ENCODE measurements at places on chromosomes 11 and 22. TPM values are rescaled to one million over a fixed set of nuclear protein-coding genes. Genes with fewer than 3 reads are reported as not detected.
A peak's percentile ranks its signal among the peaks of the same experiment; 100 is the strongest.

- H3K27ac ChIP-seq, result no peak overlapping the region
- H3K4me3 ChIP-seq, result no peak overlapping the region
- no peaks in the 10 kb centered on the region for H3K27me3 ChIP-seq
- H3K4me1 ChIP-seq, result no peaks in the 10 kb centered on the region
- no peaks in the 10 kb centered on the region for H3K36me3 ChIP-seq
- DNase-seq, result no peak
Observed at GRCh38 chr11:76007166-76007565, 192.2 kb downstream of the UVRAG start.

DNA sequence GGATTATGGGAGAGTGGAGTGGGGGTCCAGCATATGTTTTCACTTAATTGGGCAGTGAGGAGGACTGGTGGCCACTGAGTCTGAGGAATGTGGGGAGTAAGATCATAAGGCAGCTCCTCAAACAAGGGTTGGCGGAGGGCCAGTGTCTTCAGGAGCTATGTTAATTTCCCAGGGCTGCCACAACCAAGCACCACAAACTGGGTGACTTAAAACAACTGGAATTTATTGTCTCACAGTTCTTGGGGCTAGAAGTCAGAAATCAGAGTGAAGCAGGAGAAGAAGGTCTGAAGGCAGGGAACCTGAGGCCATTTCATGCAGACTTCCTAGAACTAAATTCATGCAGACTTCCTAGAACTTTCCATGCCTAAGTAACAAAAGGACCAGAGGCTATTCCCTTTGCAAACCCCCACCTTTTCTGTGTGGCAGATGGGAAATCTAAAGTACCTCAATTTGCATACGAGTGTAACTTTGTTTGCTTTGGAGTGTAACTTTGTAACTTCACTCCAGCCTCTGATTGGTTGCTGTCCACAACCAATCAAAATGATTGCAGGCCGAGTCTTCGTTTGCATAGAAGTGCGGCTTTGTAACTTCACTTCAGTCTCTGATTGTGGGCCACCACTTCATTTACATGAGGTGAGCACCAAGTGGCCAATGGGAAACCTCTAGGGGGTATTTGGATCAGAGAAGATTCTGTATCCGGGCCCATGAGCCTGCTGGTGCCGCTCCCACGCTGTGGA is 50.5 kb upstream of the ZBED5 start:
- no peak overlapping the region for H3K27ac ChIP-seq
- H3K27me3 ChIP-seq, result no peaks in the 10 kb centered on the region
- H3K36me3 ChIP-seq, result no peaks in the 10 kb centered on the region
- H3K4me1 ChIP-seq, result no peaks in the 10 kb centered on the region
- no peak for DNase-seq

Gene KCNJ11
- total RNA-seq, result 0.40 TPM

DNA sequence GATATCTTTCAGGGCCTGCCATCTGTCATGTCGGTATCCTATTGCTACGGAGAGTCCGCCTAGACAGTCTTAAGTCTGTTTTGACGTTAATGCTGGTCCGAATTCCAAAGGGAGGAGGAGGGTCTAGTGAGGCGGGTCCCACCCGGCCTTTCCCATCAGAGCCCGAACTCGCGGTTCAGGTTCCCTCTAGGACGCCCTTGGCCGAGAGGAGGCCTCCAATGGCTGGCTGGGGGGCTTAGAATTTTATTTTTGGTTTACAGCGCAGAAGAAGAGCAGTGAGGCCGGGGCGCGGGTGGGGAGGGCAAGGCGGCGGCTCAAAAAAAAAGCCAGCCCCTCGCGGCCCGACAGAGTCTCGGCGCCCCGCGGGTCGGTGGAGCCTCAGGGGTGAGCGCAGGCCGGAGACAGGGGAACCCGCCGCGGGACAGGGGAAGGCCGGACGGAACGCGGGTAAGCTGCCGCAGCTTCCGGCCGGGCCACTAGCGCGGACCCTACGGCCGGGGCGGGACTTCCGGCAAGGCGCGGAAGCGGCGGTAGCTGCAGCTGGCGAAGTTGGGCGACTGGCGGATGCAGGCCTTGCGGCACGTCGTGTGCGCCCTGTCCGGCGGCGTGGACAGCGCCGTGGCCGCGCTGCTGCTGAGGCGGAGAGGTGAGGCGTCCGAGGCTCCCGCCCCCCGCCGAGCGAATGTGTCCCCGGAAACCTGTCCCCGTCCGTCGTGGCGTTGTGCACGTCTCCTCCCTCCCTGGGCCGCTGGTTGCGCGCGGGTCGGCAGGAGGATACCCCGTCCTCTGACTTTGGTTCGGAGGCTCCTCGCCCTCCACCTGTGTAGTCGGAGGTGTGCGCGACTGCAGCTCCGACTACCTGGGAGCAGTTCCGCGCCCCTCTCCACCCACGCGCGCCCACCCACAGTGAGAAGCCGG is at the start of gene TRMU:
TRMU (plus strand) TSS at position 514 of the 918 bp plus-strand sequence; CDS start at position 565, 51 bp downstream.
- peaks cover 2% of the 10 kb centered on the region for H3K4me1 ChIP-seq
- peak; percentile 81 for DNase-seq
- no peaks in the 10 kb centered on the region for H3K27me3 ChIP-seq
- H3K36me3 ChIP-seq, result no peaks in the 10 kb centered on the region

DNA sequence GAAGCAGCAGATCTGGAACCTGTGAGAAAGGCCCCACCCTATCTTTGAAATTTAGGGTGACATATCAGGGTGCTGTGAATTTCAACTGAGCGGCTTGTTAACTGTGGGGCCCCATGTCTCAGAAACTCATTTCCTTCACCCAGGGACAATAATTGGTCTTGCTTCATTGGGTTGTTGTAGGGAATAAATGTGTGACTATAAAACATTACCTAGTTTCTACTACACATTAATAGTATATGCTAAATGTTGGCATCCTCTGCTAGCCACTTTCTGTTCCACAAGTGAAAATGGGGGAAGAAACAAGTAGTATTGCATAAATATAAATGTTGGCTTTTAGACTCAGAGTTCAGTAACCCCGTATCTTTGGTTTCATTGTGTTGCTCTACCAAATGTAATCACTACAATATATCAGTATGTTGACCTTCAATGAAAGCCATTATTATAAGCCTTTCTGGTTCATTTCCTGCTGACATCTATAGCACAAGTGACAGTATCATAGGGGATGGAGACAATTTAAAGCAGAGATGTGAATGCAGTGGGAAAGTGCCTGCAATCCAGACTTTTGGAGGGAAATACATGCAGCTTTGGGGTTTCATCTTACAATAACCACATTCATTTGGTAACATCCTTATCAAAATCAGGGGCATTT is 905.5 kb upstream of the RAG2 start:
- H3K4me3 ChIP-seq, result no peak overlapping the region
- H3K27me3 ChIP-seq, result no peaks in the 10 kb centered on the region
- H3K27ac ChIP-seq, result no peak overlapping the region
- DNase-seq, result no peak
- H3K36me3 ChIP-seq, result no peaks in the 10 kb centered on the region

DNA sequence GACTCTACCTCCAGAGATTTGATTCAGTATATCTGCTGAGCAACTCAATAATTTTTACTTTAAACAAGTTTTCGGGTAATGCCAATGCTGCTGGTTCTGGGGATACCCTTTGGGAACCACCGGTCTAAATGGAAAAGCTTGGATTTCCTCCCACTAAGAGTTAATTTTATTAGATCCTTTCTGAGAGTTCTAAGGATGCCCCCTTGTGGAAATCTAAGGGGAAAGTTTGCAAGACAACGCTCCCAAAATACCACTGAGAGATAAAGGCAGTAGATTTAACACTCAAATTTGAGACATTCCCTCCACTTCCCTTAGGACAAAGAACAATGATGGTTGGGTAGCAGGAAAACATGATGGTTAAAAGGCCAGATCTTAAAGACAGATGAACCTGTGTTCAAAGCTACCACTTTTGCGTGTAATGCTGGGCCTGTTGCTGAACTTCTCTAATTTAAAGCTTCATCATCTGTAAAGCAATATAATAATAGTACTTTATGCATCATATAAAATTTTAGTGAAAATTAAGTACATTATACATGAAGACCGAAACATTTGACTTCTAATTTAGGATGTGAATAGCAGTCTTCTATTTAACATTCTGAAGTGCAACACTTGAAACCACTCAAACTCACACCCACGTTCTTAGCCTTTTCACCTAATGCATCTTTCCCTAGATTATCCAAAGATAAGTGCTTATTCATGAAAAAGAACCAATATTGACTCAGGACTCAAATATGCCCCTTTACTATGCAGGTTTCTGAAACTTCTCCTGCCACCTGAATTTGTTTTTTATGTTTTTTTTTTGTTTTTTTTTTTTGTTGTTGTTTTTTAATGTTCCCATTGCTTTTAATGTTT is 110.1 kb upstream of the LUZP2 start:
- H3K36me3 ChIP-seq, result no peaks in the 10 kb centered on the region
- no peak overlapping the region for H3K27ac ChIP-seq
- no peaks in the 10 kb centered on the region for H3K4me1 ChIP-seq
- DNase-seq, result no peak
- no peak overlapping the region for H3K4me3 ChIP-seq

DNA sequence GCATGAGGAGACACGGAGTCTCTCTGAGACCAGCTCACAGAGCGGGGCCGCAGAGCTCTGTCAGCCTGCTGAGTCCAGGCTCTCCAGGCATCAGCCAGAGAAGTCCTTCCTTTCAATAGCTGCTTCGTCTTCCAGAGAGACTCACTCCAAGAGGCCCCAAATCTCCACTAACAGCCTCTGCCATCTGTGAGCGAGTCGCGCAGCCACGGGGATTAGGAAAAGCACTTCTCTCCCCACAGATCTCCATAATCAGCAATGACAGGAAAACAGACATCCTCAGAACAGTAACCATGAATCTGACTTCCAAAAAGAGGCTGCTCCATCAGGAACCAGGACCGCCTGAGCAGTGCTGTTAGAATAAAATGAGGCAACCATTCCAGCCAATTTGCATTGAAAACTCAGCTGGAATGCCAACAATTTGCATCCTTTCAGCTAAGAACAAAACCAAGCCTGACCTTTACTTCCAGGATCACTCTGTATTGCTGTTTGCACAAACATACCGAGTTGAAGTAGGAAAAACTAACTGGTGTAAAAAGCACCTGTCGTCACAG is 65.4 kb downstream of the SMCO4 start:
- no peak overlapping the region for H3K4me3 ChIP-seq
- no peaks in the 10 kb centered on the region for H3K4me1 ChIP-seq
- no peak overlapping the region for H3K27ac ChIP-seq

Gene OR2D2
- 0.92 TPM for total RNA-seq

DNA sequence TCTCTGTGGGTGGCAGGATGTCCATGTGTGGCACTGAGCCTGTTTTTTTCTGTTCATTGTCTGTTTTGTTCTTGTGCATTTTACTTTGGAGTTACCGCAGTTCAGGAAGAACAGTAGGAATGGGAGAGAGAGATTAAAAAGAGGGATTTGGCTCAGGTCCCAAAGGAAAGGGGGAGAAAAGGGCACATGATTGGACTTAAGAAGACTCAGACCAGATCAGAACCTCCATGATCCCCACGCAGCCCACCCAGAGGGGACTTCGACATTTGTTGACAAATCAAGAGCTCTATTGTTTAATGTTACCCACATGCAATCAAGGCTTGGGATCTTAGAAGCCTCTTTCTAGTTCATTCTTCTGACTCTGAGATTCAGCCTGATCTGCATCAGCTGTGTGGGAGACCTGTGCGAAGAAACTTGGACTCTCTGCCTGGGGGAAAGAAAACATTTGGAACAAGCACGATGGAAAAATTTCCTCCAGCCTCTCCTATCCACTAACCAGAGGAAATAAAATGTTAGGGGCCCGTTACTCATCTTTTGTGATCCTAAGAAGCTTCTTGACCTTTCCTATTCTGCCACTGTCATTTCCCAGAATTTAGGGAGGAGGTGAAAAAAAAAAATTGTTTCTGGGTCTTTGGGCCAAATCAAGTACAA is 119.2 kb downstream of the SPON1 start:
- DNase-seq, result no peak
- H3K36me3 ChIP-seq, result no peaks in the 10 kb centered on the region
- peaks cover 5% of the 10 kb centered on the region for H3K4me1 ChIP-seq
- H3K4me3 ChIP-seq, result no peak overlapping the region
- H3K27me3 ChIP-seq, result no peaks in the 10 kb centered on the region
- H3K27ac ChIP-seq, result peak overlapping the region; percentile 15

Gene VSTM5
- total RNA-seq, result not detected

Gene THY1
- total RNA-seq, result 0.78 TPM

Gene P2RX3
- total RNA-seq, result not detected

DNA sequence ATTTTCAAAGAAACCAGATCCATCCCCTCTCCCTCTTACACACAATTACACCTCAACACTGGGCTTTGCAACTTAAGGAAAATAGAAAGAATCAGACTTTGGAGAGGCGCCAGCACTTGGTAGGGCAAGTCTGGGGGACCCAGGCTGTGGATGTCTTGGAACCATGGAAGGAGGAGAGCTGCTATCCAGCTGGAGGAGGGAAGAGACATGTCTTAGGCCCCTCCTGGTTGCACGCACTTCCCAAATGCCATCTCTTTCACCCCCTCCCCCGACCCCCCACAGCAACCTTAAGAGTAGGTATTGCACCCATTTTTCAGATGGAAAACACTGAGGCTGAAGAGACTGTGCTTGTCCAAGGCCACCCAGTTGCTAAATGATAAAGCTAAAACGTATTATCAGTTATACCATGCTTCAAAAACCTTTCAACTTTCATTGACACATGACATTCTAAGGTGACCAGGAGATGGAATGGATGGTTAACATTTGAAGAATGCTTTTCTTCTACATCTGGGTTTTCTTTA is 3.9 kb downstream of the TIMP3 start:
- peak overlapping the region; percentile 61 for H3K4me3 ChIP-seq
- no peaks in the 10 kb centered on the region for H3K36me3 ChIP-seq
- H3K27ac ChIP-seq, result no peak overlapping the region

- no peak overlapping the region for H3K4me3 ChIP-seq
- H3K27me3 ChIP-seq, result no peaks in the 10 kb centered on the region
- no peak for DNase-seq
- H3K27ac ChIP-seq, result no peak overlapping the region
- no peaks in the 10 kb centered on the region for H3K4me1 ChIP-seq
Observed at GRCh38 chr11:108632041-108632704, 32.7 kb upstream of the DDX10 start.

- no peaks in the 10 kb centered on the region for H3K4me1 ChIP-seq
- H3K4me3 ChIP-seq, result no peak overlapping the region
- H3K27ac ChIP-seq, result no peak overlapping the region
- H3K36me3 ChIP-seq, result no peaks in the 10 kb centered on the region
- H3K27me3 ChIP-seq, result no peaks in the 10 kb centered on the region
Observed at GRCh38 chr11:8335683-8336082, 72.0 kb upstream of the LMO1 start.

Gene DLG2
- total RNA-seq, result 9.9 TPM

DNA sequence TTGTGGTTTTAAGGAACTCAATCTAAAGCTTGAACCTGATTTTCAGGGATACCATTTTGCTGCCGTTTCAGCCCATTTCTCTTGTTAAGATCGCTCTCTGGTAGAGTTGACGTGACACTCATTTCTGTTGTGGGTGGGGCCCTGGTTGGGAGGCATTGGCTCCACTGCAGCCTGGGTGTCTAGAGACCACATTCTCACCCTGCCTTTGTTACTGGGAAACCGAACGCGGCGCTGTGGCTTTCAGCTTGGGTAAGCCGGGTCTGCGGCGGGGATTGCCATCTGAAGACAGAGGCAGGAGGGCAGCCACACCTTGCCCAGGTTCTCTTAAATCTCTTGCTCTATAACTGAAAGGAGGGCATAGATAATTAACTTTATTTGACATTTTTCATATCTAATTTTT is 3.2 kb downstream of the EHF start:
- H3K4me3 ChIP-seq, result no peak overlapping the region
- H3K36me3 ChIP-seq, result no peaks in the 10 kb centered on the region
- H3K27ac ChIP-seq, result no peak overlapping the region
- no peak for DNase-seq
- H3K27me3 ChIP-seq, result no peaks in the 10 kb centered on the region

Gene MMP10
- total RNA-seq, result not detected

Gene NRIP3
- total RNA-seq, result 0.99 TPM

Data from ovary (tissue), 10 donors.